ENCODE measurements at places on chromosomes 1 and 21.
A peak's percentile ranks its signal among the peaks of the same experiment; 100 is the strongest.

- no peak for DNase-seq
Observed at GRCh38 chr1:119714583-119714982, 2.8 kb downstream of the PHGDH start.

- no peak for DNase-seq
Observed at GRCh38 chr21:14487490-14488432, 58.4 kb downstream of the SAMSN1 start.

DNA sequence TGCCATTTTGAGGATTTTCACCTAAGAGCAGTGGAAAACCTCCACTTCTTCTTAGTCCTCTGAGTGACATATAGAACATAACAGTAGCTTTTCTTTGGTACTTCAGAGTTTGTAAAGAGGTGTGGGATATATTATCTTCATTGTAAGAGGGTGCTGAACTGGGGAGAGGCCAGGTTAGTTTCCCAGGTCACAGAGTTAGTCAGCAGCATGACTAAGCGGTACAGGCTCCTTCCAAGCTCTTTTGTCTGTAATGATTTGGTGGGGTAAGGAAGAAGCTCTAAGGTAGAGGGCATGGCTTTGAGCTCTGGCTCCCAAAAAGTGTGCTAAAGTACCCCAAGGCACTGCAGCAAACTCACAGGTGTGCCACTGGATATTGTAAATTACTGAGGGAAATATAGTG, 325.0 kb upstream of the PLXNA2 start:
- DNase-seq, result no peak

GRCh38 chr1:62436039-62436465, 797 bp upstream of the USP1 start:
- peak; percentile 84 for DNase-seq

DNA sequence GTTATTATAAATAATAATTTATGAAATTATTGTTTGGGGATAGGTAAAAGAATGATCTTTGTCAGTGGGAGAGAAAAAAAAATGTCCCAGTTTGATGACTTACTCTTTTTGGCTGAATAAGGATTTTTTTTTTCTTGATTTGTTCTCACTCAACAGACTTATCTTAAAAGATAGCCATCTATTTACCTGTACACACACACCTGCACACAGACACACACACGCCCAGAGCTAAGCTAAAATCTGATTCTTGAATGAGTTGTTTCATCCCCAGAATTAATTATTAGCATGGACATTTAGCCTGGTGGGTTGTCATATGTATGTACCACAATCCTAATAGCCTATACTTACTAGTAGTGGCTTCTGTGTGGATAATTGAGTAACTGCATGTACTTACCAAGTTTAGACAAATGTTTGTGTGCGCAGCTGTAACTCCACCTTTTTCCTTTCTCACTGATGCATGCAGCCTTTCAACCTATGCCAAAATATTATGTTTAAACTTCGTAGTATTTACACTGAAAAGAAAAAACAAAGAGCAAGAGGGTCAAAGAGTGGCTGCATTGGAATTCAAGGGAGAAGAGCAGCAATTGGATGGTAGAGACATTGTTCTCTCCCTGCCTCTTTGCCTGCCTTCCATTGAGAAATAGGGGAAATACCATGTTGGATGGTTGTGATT, 174.3 kb downstream of the ADGRL2 start:
- no peak for DNase-seq

GRCh38 chr1:76830373-76830772, 36.9 kb upstream of the ST6GALNAC5 start:
- no peak for DNase-seq

GRCh38 chr1:24336075-24336474, 16.9 kb downstream of the GRHL3 start:
- no peak for DNase-seq

DNA sequence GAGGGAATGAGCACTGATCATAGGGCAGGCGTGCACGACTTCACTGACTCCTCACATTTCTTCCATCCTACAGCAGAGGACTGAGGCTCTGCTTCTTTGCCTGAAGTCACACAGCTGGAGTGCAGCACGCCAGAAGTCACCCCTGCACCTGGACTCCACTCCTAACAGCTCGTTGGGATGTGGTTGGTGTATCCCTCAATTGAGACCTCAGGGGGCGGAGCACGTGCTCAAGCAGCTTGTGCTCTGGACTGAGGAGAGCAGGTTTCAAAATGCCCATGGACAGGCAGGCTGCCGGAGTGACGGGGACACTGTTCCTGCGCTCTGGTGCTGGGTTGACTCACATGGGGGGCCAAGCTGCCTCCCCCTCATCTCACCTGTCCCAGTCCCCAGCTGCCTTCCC, 13.9 kb downstream of the CHIT1 start:
- DNase-seq, result no peak

DNA sequence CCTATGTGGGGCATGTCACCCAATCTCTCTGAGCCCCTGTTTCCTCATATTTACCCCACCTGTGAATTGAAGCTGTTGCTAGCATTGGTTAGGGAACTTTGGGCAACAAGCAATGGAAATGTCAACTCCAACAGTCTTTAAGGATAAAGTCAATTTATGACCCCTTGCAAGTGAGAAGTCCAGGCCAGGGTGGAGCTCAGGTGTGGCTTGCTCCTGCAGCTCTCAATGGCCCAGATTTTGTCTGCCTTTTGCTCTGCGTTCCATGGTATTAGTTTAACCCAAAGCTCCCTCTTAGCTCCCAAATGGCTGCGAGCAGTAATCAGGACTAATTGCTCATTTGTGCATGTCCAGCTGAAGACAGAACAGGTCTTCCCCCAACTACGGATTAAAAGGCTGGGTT, 70.4 kb upstream of the ABCG1 start:
- DNase-seq, result no peak

DNA sequence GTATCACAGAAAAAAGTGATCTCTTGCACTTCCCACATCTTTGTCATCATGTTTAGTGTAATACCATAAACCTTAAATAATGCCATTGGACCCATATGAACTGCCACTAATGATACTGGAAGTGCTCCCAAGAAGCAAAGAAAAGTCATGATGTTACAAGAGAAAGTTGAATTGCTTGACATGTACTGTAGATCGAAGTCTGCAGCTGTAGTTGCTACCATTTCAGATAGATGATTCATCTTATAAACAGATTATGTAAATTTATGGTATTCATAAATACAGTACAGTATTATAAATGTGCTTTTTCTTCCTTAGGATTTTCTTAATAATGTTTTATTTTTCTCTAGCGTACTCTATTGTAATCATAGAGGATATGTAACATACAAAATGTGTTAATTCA, 30.1 kb upstream of the LAMC2 start:
- DNase-seq, result no peak

GRCh38 chr1:62595647-62596046, 1.7 kb upstream of the ANGPTL3 start:
- no peak for DNase-seq

- no peak for DNase-seq
Observed at GRCh38 chr1:48263041-48263440, 40.5 kb downstream of the SLC5A9 start.

GRCh38 chr1:63321066-63321784, 1.1 kb upstream of the FOXD3 start:
- DNase-seq, result no peak

DNA sequence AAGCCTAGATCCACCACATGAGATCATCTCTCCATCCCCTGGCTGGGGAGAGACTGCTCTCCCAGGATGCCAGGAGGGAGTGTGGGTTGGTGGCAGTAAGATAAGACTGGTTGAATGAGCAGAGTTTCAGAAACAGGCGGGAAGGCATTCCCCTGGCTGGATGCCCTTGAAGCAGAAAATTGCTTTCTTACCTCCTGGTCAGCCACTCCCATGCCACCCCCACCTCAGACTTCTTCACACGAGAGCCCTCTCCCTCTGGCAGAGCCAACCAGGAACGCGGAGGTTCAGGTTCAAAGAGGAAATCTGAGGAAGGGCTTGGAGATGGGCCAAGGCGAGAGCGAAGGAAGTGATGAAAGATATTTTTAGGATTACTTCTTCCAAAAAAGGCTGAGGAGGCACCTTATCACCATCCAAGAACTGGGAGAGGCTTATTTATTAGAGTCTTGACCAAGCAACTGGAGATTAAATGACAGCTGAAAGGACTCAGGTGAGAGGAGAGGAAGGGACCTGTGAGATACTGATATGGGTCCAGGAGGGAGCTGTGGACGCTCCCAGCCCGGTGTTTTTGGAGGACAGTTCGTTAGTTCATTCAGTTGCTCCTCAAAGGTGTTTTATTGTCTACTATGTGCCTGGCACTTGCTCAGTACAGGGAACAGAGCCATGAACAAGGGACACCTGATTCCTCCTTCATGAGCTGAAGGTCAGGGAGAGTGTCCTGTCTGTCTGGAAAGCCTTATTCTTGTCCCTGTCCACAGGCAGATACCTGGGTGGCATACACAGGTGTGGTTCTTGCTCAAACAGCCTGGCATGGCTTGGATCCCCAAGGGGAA, 18.9 kb upstream of the SLC26A9 start:
- DNase-seq, result no peak

DNA sequence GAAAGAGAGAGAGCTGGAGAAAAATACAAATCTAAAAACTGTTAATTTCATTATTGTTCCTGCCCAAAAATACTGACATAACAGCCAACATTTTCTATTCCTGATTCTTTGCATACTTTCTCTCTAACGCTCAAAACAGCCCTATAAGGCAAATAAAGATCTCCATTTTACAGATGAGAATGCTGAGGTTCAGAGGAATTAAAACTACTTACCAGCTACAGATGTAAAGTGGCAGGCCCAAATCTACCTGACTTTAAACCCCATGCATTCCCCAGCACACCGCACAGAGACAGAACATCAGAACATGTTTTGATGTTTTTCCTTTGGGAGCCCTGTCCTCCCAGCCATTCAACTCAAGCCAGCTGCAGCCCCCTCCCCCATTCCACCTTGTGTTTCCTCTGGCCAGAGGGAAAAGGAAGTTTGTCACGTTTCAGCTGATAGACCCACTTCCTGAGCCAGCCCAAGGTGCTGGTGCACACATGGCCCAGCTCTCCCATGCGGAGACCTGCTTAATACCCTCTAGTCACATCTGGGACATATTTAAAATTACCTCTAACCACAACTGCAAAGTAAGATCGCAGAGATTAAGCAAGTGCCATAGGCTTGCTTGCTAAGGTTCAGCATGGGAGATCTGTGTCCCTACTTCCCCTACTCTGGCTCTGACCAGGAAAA, 133.1 kb upstream of the NFIA start:
- no peak for DNase-seq

DNA sequence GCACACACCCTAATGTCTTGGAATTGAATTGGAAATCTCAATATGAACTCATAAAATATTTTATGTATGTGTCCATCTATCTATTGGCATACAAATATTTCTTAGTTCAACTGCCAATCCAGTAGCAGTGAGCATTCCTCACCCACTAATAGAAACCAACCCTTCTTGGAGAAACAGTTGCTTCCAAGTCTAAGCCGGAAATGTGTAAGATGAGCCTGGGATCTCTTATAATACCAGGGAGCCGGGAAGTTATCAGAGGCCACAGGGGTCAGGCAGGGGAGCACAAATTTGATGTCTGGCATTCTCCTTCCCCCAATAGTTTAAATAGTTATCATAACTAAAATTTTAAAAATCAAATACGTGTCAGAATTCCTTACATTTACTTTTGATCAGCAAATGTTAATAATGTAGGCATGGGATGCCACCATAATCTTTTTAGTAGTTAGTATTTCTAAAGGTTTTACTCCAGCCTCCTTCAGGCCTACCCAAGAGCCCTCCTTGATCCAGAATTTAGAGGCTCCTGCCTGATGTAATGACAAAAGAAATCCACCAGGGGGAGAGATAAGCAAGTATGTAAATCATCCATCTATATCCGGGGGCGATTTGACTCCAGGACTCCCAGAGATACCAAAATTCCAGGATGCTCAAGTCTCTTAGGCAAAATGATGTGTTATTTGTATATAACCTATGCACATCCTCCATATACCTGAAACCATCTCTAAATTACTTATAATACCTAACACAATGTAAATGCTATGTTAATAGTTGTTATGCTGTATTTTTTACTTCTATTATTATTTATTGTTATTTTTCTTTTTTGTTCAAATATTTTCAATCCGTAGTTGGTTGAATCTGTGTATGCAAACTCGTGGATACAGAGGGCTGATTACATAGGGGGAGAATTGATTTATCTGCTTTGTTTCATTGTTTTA, 218.7 kb upstream of the COA6 start:
- no peak for DNase-seq

GRCh38 chr1:217333939-217334338, 297.0 kb downstream of the GPATCH2 start:
- no peak for DNase-seq

DNA sequence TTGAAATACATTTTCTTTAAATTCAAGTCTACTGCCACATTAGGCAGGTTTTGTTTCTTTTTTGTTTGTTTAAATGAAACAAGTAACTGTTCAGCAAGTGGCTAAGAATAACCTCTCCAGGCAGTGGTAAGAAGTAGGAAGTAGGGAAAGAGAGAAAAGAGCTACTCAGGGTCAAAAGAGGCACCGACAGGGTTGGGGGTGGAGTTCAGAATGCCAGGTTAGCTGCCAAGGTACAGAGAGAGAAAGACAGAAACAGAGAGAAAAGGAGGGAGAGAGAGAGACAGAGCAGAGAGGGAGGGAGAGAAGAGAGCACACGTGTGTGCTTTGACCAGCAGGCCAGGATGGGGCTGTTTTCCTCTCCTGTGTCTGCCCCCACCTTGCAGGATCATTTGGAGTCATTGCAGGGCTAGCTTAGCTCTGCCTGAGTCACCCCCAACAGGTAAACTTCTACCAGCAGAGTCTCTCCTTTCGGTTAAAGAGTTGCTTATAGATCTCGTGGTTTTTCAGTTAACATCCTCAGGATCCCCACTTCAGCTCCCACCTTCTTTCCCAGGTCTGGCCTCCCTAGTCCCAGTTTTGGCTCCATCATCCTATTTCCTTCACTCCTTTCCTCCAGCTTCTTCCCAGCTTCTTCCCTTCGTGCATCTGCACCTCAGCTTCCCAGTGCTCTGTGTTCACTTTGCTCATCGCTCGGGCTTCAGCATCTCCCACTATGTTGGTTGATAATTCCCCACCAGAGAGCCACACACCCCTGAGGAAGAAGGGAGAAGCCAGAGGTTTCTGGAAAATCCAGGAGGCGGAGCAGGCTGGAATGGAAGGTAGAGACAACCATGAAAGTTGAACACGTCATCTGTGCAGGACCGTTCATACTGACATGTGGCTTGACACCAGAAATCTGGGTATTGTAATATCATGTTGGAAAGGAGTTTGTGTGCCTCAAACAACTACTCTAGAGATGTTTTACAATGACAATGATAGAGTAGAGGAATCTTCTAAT, 21.8 kb upstream of the RAB4A start:
- no peak for DNase-seq

GRCh38 chr1:26598890-26599289, 69.3 kb downstream of the RPS6KA1 start:
- DNase-seq, result no peak

- DNase-seq, result peak; percentile 55
Observed at GRCh38 chr1:53182111-53182593, 14.5 kb upstream of the CPT2 start.

DNA sequence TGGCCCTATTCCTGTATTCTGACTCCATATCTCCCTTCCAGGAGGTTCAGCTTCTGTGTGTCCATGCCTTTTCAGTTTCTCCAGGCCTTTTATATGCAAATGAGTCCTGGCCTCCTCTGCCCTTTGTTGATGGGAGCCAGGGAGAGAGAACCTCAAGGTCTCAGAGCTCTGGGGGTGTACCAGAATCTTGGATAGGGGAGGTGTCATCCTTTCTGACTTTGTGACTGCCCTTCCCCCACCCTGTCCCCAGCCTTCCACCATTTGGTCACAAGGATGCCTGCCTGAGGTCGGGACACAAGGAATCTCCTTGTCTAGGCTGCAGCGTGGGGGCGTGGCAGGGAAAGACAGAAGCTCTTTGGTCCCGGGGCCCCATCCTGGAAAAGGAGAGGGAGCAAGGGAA, 18.6 kb downstream of the LURAP1 start:
- no peak for DNase-seq

GRCh38 chr1:112950426-112950825, 5.6 kb downstream of the SLC16A1 start:
- DNase-seq, result no peak

All from stimulated activated CD8-positive, alpha-beta memory T cell treated with anti-CD3 and anti-CD28 coated beads, Interleukin-4, amount 100 ng/mL, for 1 hour (primary cell).